ENCODE measurements at places on chromosomes 5 and 9.
A peak's percentile ranks its signal among the peaks of the same experiment; 100 is the strongest.

DNA sequence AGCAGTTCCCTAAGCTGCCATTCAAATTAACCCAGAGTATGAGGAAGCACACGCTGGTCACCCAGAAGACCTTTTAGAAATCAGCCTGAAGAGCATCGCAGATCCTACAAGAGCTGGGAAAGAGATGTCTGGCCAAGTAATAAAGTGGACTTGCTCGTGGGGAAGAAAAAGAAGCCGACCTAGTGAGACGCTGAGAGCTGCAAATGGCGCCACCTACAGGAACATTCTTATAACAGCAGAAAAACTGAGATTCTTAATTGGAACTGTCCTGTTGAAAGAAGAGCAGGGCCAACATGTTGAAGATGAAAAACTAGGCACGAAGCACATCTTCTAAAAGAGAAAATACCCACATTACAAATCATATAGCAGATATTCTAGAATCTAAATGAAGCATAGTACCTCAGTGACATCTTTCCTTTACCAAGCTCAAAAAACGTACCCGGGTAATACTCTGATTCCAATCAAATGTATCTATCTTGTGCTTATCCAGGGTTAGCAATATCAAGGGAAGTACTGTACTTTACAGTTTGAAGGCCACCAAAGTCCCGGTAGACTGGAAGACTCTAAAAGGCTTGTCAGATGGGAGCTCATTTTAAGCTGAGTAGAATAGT, 3.9 kb upstream of the GNAQ start:
- peak; percentile 78 for DNase-seq

GRCh38 chr5:93087326-93087725, 493.7 kb downstream of the NR2F1-AS1 start:
- no peak for DNase-seq

DNA sequence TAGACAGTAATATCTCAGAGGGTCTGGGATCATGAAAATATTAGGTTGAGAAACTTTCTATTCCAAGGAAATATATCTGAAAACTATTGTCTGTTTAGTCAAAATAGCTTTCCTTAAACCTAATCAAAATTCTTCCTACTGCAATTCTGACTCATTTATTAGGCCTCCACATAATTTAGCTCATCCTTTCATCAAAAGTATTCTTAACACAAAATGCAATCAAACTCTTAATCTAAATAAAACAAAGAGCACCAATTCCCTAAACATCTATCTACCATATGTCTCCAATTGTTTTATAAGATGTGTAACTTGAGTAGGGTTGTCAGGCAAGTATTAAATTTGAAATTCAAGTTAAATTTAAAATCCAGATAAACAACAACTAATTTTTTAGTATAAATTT, 142.1 kb downstream of the PLK2 start:
- DNase-seq = no peak

DNA sequence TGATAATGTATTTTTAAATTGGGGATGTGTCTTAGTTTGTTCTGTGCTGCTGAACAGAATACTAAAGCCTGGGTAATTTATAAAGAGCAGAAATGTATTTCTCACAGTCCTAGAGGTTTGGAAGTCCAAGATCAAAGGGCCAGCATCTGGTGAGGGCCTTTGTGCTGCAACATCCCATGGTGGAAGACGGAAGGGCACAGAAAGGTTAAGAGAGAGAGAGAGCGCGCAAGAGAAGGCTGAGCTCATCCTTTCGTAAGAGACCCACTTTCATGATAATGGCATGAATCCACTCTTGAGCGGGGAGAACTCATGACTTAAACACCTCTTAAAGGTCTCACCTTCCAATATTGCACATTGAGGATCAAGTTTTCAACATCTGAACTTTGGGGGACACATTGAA, 79.1 kb upstream of the GOLM1 start:
- no peak for DNase-seq

DNA sequence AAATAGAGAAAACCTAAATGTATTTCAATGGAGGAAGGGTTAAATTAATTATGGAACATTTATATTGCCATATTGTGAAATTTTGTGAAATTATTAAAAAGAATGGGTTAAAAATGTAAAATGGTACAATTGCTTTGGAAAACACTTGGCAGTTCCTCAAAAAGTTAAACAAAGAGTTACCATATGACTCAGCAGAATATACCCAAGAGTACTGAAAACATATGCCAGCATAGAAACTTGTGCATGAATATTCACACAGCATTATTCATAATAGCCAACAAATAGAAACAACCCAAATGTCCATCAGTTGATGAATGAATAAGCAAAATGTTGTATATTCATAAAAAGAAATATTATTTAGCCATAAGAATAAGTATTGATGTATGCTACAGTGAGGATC, 181.0 kb upstream of the MAST4 start:
- no peak for DNase-seq

GRCh38 chr9:84504360-84504759, 163.8 kb upstream of the SLC28A3 start:
- no peak for DNase-seq

GRCh38 chr5:176901260-176902101, 2.3 kb upstream of the HK3 start:
- DNase-seq = no peak

DNA sequence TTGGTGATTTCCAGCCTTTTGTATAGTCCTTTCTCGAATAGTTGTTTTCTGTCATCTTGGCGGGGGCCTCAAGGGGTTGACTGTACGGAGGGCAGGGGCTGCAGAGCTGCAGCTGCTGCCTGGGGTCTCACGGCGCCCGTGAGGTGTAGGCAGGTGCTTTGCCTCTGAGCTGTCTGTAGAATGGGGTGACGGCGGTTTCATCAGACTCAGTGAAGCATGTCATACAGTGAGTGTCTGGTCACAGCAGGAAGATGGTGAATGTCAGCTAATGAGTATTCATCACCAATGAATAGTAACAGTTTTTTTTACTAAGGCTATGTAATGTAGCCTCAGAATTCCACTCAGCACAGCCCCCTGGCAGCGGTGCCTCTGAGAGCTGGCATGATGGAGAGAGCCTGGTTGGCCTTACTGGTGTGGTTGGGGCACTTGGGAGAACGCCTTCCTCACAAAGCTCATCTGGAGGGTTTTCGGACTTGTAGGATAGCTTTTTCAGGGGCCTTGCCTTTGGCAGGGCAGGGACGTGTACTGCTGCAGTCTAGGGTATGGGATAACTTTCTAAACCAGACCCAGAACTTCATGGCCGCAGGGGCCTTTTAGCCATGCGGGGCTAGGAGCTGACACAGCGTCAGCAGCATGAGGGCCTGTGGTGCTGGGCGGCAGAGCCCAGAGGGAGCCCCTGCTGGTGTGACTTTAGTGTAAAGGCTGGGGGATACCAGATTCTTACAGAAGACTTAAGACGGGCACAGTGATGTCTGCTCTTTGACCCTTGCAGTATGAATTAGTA, 15.0 kb downstream of the TENT4A start:
- no peak for DNase-seq

DNA sequence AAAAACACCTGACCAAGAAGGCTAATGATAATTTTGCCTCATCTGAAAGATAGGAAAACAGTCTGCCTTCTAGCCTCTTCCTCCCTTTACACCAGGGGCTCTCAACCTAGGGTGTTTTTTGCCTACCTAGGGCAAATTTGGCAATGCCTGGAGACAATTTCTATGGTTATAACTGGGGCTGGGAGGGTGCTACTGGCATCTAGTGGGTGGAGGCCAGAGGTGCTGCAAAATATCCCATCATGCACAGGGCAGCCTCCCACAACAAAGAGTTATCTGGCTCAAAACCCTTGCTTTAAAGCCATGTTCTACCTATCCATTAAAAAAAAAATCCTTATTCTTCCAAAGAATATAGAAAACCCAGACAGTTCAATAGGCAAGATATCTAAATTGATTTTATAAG, 45.0 kb upstream of the NR3C1 start:
- DNase-seq = no peak

- DNase-seq = peak; percentile 44
Observed at GRCh38 chr9:124390794-124391658, 24.2 kb downstream of the PSMB7 start.

- DNase-seq = no peak
Observed at GRCh38 chr9:20225826-20226225, 396.5 kb downstream of the MLLT3 start.

GRCh38 chr5:88729084-88729828, 153.7 kb downstream of the MEF2C start:
- no peak for DNase-seq

DNA sequence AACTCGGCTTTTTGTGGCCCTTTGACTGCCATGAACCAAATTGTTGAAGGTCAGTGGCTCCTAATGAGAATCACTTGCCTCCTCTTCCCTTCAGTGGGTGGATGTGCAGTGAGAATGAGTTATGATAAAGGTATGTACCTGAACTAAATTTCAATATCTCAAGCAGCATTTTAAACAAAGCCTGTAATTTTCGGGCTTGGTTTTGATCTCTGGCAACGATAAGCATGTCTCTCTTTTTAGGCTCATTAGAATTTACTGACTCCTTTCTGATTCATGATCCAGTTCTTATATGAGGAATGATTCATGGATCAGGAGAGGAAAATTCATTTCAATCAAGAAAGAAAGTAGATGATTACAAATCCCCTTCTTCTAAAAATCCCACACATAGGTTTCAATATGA, 305.5 kb downstream of the ARRDC3 start:
- no peak for DNase-seq

- no peak for DNase-seq
Observed at GRCh38 chr9:121662891-121663580, 11.6 kb downstream of the DAB2IP start.

GRCh38 chr5:67453111-67453905, 256.7 kb upstream of the CD180 start:
- DNase-seq = no peak

GRCh38 chr5:131265311-131265803, 1.5 kb downstream of the CDC42SE2 start:
- DNase-seq = no peak

- no peak for DNase-seq
Observed at GRCh38 chr5:173324115-173325001, 3.9 kb downstream of the STC2 start.

DNA sequence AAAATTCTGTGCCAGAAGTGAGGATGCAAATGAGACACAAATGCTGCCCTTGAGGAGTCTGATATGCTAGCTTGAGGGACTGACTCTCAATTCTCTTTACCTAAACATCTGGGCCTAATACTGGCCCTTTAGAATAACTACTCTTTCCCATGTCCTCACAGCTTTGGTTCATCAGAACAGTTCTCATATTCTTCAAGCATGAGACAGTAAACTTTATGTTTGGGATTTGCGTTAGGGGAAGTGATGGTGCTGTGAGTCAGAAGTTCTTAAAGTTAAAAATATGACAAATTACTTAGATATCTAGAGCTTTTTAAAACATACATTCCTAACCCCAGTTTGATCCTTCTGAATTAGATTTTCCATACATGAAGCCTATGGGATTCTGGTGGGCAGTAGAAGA, 665.0 kb upstream of the RGMB start:
- no peak for DNase-seq

DNA sequence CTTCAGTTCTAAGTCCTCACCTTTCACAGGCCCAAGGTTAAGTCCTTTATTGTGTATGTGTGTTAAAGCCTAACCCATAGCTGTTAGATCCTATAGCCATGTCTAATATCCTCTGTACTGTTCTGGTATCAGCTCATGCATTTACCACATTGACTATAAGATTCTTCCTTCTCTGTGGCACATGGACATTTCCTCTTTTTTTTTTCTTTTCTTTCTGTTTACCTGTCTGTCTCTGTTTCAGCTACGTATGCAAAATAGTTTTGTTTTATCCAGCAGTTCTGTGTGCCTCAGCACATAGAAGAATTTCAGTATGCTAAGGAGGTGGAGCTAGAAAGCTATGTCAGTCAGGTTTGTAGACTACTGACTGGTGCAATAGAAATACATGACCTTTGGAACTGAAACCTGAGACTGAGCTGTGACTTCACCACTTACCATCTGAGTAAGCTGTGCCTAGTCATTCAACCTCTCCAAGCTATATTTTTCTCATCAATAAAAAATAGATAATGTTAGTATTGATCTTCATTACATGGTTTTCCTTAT, 155.6 kb upstream of the VLDLR start:
- no peak for DNase-seq

- DNase-seq = peak; percentile 13
Observed at GRCh38 chr9:32551276-32552051, 663 bp upstream of the SMIM27 start.

DNA sequence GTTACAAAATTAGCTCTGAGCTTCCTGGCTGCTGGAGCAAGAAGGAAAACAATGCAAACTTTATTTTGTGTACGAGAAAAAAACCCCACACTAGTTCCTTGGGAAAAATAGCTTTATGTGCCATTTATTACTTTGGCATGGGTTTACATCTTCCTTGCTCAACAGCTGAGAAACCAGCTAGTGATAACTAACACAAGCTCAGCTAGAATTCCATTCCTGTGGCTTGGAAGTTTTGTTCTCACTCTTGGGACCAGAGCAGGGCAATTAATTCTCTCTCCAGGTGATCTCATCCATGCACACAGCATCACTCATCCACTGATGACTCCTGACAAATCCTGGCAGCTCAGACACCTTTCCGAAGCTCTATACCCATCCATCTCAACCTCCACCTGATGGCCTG, 104.1 kb downstream of the CRB2 start:
- DNase-seq = no peak

DNA sequence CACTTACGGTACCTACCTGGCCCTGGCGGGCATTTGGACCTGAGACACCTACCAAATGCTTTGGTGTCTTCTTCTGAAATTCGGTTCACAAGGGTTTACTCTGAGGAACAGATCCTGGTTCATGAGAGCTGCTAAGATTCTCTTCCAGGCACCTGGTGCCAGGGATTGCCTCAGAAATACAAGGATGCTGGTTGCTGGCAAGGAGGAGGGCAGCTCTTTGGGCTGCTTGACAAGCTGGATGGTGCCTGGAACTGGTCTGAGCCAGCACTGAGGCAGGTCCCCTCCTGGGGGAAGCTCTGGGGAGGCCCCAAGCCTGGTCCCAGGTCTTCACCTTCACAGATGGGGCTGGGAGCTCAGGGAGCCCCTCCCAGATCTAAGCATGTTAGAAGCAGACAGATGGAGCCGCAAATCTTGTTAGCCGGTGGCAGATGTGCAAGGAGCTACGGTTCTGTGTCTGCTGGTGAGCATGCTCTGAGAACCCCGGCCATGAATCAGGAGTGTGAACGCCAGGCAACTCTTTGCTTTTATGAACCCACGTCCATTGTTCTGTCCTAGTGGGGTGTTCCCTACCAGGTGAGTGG, 16.3 kb downstream of the FABP6 start:
- no peak for DNase-seq

DNA sequence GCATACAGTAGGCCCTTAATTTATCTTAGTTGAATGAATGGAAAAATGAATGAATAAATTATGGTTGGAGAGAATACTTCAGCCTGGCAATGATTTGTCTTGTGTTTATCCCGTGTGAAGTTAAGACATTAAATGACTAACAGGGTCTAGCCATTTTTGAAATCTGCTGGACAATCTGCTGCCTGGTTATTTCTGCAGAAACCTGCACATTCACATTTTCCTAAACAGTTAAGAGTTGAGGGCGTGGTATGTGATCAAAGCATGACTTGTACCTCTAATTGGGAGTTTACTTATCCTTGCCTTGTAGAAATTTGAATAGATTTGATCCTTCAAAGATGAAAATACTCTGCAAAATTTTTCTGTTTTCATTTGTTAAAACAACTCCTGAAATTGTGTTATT, 34.6 kb upstream of the NDFIP1 start:
- DNase-seq = no peak

GRCh38 chr5:59367791-59368394, 525.6 kb downstream of the PDE4D start:
- DNase-seq = peak; percentile 2

GRCh38 chr5:67686746-67687145, 490.1 kb upstream of the CD180 start:
- DNase-seq = no peak
